Putamen (tissue), 1 donor: ENCODE measurements at places on chromosomes 6 and 20.

- peak; percentile 27 for DNase-seq
Observed at GRCh38 chr20:21702553-21703470, 2.7 kb upstream of the PAX1 start.

GRCh38 chr20:33560026-33560425 lies 70.1 kb downstream of the CBFA2T2 start:
- no peak for DNase-seq

DNA sequence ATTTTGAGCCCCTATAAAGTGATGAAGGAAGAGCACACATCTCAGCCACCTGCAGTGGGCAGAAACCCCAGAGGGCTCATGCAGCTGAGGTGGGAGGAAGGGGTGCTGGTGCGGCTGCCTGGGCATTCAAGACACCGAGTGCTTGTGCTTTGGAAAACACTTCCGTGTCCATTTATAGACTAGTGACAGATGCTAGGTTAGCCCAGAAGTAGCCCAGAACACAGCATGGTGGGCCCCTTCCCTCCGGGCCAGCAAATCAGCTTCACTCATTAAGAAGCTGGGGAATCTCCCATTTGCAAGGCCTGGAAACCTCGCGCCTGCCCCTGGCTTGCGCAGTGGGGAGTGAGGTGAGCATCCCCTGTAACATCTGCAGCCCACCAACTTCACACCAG lies 12.9 kb downstream of the BEND3 start:
- DNase-seq = no peak

DNA sequence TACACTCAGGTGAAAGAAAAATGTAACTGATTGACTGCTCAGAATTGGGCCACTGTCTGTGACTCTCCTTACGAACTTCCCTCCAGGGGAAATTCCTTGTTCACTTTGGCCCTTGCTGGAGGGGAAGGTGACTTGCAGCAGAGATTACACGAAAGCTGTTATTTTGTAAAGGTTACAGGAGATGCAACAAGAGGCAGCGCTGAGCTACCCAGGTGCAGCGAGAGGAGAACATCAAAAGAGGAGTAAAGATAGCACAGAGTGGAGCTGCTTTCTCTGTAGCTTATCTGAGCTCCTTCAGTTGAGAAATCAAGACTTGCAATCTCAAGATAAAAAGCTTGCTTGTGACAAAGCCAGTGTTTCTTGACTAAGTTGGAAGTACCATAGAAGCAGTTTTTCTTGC lies 144.6 kb downstream of the ARHGAP18 start:
- no peak for DNase-seq

DNA sequence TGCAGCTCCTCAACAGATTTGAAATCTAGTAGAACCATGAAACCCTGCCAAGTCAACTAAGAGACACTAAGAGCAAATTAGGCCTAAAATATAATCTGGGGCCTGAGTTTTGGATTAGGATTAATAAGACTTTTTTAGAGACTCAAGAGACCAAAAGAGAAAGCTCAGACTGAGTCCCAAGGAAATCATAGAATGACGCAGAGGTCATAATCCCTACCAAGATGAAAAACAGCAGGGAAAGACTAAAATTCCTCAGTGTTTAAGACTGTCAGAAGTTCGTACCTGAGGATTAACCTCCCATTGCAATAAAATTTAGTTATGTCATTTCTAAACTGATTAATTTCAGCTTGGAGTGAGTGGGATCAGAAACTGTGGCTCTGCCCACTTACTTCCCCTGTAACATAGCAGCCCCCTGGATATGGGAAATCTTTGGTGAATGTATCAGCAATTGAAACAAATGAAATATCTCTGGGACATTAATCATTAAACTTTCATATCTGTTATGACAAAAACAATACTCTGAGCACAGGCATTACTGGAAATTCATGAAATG lies 200.3 kb downstream of the EDN1 start:
- no peak for DNase-seq

GRCh38 chr20:58852543-58853271 lies at the start of gene GNAS:
TSS of gene GNAS (plus strand) at chr20:58852716.
- no peak for DNase-seq

GRCh38 chr6:150662814-150663213 lies 63.1 kb downstream of the PLEKHG1 start:
- DNase-seq = no peak

- no peak for DNase-seq
Observed at GRCh38 chr6:116513224-116513875, 1.9 kb downstream of the CALHM5 start.

- DNase-seq = no peak
Observed at GRCh38 chr6:134123666-134124208, 71.3 kb upstream of the SLC2A12 start.

- DNase-seq = peak; percentile 58
Observed at GRCh38 chr6:119148098-119148824, 69.8 kb upstream of the FAM184A start.

DNA sequence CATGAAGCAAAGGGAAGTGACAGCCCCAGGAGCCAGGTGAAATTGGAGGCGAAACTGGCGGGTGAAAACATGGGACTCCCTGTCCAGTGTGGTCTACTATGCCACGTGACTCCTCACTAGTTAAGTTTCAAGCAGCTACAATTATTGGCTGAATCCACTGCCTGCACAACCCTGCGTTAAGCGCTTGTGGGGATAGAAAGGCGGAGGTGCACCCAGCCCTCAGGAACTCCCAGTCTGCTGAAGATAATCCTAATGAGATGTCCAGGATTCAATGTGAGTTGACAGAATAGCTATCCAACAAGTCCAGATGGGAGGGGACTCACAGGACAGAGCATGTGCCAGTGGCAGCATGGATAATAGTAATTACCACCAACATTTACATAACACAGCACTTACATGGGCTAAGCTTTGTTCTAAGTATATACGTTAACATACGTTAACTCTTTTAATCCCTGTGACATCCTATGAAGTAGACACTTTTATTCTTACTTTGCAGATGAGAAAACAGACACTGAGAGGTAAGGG lies 1.8 kb downstream of the MOCS1 start:
- no peak for DNase-seq

- DNase-seq = peak; percentile 68
Observed at GRCh38 chr20:36886859-36887751, 11.2 kb downstream of the TLDC2 start.

GRCh38 chr20:51318058-51318949 lies 224.2 kb downstream of the NFATC2 start:
- no peak for DNase-seq

GRCh38 chr6:12113190-12113577 lies 101.1 kb downstream of the HIVEP1 start:
- no peak for DNase-seq

DNA sequence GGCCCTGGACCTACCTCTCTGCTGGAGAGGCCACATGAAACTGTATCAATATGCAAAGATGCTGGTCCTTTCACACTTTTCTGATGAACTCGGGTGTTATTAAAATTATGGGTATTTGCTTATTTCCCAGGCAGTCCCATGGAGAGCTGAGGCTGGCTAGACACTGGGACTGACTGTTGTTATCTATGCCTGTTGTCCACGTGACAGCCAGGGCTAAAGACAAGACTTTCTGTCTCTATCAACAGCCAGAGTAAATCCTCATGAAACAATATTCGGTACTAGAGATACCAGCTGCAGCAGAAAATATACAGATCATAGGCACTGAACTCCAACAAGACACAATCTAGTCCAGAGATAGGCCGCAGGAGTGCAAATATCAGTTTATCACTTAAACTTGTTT lies 236.4 kb downstream of the FOXA2 start:
- DNase-seq = no peak

DNA sequence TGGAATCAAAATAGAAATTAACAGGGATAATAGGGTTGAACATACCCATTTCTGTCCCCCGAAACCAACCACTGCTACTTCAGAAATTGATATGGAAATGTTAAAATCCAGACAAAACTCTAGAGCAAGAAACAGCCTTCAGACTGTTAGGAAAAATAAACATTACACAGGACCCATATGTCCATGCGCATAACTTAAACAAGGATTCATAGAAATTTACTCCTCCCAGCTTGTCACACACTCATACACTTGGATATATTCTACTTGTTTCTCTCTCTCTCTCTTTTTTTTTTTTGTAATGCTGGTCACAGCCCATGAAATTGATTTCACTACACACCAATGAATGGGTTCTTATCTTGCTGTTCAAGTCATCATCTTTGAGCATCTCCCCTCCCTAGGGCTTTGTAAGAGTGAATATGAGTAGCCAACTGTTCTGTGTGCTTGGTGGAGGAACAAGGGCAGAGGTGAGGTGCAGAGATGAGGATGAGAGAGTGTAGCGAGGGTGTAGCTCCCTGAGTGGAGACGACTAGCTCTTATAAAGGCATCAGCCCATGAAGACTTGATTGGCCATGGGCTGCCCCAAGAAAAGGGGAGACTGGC lies 61.8 kb upstream of the MLN start:
- no peak for DNase-seq

- DNase-seq = no peak
Observed at GRCh38 chr6:45474376-45474775, 96.6 kb upstream of the SUPT3H start.

DNA sequence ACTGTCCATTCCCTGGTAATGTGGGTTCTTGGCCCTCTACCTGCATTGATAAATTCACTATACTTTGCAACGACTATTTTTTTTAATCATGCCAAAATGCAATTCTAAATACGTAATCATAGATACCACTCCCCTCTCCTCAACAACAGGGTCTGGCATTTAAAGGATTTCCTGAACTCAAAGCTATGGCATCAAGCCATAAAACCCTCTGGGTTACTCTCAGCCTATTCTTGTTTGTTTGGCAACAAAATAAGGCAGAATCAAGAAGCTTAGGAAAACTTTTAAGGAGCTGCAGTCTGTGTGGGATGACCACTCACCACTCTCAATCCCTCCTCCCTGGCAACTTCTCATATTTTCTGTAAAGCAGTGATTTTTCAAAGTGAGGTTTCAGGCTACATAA lies 669.9 kb upstream of the ID4 start:
- no peak for DNase-seq

- no peak for DNase-seq
Observed at GRCh38 chr6:107345393-107345792, 114.0 kb downstream of the PDSS2 start.

DNA sequence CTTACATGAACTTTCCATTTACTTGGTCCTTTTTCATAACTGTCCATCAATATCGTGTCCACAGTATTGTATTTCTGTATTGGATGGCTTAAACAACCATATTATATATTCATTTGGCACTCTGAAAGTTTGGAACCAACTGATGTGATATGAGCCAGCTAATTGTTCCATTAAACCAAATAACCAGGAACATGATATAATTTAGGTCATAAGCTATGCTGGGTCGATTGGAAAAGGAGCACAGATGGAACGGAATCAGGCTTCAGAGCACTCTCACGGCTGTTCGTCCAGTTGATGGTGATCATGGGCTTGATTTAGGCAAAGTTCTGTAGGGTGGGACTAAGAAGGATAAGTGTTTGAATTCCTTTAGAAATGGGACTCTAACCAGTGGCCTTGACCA lies 142.7 kb downstream of the DNAH8 start:
- no peak for DNase-seq

DNA sequence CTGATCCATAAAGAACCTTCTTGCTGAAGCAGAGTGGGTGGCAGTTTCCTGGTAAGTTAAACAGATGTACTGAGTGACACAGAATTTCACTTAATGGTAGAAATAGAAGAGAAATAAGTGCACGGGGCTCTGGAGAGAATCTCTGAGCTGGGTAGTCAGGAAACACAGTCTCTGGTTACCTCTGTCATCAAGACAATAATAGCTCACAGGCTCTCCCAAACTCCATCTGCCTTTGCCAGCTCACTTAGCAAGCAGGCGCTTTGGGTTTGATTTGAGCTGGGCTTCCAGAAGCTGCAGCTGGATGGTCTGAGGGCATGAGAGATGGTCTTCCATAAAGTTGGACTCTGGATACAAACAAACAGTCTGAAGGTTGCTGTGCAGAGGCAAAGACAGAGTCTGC lies 39.6 kb upstream of the PRSS35 start:
- DNase-seq = peak; percentile 42

- DNase-seq = peak; percentile 56
Observed at GRCh38 chr20:63178889-63179686, 36.8 kb downstream of the YTHDF1 start.

DNA sequence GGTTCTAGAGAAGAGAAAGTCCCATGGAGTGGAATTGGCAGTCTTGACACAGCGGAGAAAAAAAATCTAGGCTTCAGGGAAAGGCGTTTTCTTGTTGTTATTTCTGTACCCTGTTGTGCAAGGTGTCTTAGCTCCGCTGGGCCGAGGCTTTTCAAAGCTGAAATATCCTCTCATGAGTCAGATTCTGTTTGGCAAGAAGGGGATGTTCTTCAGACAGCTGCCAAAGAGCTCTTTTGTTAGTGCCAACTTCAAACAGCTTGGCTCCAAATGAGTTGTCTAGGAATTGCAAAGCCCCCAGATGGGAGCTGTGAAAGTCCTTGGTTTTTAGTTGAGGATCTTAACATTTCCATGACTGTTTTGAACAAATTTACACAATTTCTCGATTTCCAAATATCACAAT lies 45.6 kb downstream of the LRRN4 start:
- DNase-seq = peak; percentile 17

- DNase-seq = no peak
Observed at GRCh38 chr20:38537176-38537575, 43.8 kb upstream of the ADIG start.

GRCh38 chr6:2714111-2714895 lies 36.4 kb downstream of the MYLK4 start:
- no peak for DNase-seq

GRCh38 chr6:4940416-4940815 lies 63.4 kb downstream of the RPP40 start:
- DNase-seq = no peak

GRCh38 chr6:165183496-165184140 lies 125.8 kb downstream of the C6orf118 start:
- no peak for DNase-seq

DNA sequence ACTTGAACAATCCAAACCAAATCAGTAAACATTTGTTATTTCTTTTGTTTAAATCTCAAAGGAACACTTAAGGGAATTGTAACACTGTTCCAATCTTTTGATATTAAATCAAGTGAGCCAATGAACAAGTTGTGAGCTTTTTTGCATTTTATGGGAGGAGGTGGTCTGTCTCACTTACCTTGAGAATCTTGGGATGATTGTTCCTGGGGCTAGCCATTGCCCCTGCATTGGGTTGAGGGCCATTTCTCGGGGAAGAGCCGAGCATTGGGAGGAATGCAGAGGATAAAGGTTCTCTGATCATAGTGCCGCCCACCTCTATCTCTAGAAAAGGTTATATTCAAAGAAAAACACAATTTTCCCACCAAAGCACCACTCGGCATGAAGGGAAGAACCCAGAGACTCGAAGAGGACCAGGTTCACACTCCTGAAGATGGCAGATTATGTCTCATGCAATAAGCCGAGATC lies 13.8 kb upstream of the TFB1M start:
- DNase-seq = no peak
